ENCODE measurements at places on chromosomes 12 and 14.

DNA sequence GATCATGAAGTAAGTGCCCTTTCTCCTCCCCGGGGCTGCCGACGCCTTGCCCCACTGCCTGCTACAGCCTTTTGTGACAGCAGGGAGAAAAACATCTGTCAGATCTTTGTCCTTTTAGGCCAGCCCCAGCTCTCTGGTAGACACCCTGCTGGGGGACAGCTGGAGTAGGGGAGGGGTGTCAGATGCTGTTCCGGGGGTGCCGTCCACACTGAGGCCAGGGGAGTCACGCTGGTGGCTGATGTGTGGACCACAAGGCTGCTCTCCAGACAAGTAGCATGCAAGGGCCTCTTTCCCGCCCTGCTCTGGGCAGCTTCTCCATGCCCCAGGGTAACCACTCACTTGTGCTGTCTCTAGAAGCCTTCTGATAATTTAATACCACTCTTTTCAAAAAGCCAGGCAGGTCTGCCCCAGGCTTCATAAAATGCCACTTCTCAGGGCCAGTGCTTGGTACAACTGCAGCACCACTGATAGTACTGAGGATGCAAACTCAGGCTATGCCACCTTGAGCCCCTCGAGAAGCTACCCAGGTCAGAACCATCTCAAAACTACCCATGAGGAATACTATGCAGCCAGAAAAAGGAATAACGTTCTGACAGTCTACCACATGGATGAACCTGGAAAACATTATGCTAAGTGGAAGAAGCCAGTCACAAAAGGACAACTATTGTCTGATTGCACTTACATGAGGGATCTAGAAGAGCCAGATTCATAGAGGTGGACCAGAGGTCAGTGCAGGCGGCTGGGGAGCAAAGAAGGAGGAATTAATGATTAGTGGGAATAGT lies 66.0 kb upstream of the RIN3 start:
- no peak for DNase-seq

- no peak for DNase-seq
Measured at GRCh38 chr12:55703288-55703687, 4.4 kb downstream of the ITGA7 start.

DNA sequence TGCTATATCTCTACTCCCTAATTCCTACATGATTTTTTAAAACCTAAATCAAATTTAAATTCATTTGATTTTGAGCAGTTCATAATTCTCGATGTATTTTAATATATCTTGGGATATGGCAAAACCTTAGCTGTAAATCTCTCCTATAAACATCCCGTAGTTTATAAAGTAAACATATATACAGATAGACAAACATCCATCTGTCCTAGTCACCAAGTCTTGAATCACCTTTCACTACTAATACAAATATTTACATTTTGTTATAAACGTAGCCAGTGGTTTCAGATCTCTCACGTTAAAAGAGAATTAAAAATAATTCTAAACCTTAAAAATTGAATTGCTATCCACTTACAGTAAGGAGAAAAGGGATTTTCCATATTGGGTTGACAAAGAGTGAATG lies 107.0 kb downstream of the TSHR start:
- no peak for DNase-seq

DNA sequence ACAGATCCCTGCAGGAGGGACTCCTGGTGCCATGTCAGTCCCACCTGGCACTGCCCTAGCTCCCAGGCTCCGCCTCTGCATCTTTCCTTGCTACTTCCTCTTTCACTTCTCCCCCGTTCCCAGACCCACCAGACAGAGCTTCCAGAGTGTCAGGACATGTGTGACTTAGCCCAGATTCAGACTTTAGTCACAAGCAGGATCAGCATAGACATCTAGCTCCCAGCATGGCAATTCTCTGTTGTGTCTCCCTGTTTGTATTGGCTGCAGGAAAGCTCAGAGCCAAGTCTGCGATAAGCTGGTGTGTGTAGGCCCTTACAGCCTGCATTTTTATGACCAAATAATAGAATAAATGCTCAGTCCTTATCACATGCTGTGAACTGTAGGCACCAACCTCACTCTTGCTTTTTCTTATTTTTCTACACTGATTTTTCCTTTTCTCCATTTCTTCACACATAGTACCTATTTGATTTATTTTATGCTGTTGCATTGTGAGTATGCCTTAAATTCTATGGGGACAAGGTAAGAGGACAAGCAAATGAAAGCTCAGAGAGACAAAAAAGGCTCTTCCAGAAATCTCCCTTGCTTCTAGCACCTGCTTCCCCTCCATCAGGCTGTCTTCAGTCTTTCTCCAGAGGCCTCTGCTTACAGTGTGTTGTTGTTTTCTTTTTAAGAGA lies 5.9 kb downstream of the DHRS2 start:
- DNase-seq: peak; percentile 9

- no peak for DNase-seq
Measured at GRCh38 chr12:51994959-51995358, 11.8 kb upstream of the TAMALIN start.

DNA sequence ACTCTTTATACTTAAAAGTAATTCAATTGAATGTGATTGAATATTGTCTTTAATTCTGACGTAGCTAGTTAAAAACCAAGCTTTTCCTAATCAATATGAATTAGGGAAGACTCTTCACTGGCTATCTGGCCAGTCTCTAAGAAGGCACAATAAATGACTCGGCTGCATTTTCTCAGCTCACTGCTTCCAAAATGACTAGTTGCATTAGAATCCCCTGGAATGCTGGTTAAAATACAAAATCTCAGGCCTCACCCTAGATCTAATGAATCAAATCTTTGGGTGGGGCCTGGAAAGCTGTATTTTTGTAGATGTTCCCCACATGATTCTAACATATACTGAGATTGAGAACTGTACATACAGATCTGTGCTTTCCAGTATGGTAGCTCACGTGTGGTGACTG lies 242.1 kb downstream of the CHST11 start:
- no peak for DNase-seq

GRCh38 chr14:71524320-71524982 lies 407.8 kb upstream of the RGS6 start:
- no peak for DNase-seq

GRCh38 chr12:3355378-3355900 lies 135.6 kb upstream of the PRMT8 start:
- no peak for DNase-seq

DNA sequence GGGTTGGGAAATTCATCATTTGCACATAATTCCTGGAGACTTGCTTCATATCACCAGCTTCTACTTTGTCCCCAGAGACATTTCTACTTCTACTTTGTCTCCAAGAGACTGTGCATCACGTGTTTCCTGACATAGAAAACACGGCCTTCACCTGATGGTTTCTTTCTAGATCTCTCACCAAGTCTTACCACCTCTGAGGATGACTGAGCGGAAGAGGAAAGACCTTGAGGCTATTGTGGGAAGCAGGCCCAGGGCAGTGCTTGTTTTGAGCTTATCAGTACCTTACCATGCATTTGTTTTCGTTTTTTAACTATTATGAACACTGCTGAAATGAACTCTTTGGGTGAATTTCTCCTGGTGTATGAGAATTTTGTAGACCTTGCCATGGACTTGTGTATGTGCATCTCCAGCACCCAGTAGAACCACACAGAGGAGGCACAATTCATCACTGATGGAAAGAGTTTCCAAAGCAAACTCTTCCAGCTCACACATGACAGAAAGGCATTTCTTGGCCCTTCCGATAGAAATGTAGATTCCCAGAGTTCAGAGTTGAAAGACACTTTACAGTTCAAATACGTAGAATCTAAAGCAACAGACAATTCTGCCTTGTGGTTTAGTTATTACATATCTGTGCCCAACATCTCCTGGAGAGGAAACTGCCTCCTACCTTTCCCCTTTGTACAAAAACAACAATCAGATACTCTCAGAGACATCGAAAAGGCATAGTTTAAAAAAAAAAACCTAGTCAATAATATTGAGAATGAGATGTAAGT lies 434.7 kb downstream of the FUT8 start:
- DNase-seq: no peak

GRCh38 chr12:50699154-50699553 lies 64.7 kb upstream of the ATF1 start:
- no peak for DNase-seq

GRCh38 chr14:69270795-69271708 lies 11.1 kb downstream of the GALNT16 start:
- DNase-seq: no peak

- no peak for DNase-seq
Measured at GRCh38 chr12:68750506-68750905, 4.5 kb downstream of the SLC35E3 start.

GRCh38 chr14:23021434-23021833 lies 11.5 kb upstream of the C14orf93 start:
- no peak for DNase-seq

GRCh38 chr14:94649543-94650443 lies 37.6 kb downstream of the SERPINA3 start:
- DNase-seq: no peak

GRCh38 chr12:99128246-99128802 lies 483.2 kb downstream of the APAF1 start:
- no peak for DNase-seq

DNA sequence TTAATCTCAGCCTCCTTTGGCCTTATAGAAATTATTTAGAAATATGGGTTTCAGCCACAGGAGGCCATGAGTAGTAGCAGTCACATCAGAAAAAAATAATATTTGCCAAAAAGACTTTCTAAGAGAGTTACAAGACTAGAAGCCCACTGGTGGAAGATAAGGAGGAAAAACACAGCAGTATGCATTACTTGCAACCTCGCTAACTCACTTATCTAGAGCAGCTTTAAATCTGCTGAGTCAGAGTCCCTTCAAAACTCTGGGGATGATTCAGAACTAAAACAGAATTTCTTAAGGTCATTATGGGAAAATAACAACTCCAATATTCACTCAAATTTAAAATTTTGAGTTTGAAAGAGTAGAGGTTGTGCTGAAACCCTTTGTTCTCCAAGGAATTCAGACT lies 6.2 kb downstream of the OR4K17 start:
- DNase-seq: no peak

DNA sequence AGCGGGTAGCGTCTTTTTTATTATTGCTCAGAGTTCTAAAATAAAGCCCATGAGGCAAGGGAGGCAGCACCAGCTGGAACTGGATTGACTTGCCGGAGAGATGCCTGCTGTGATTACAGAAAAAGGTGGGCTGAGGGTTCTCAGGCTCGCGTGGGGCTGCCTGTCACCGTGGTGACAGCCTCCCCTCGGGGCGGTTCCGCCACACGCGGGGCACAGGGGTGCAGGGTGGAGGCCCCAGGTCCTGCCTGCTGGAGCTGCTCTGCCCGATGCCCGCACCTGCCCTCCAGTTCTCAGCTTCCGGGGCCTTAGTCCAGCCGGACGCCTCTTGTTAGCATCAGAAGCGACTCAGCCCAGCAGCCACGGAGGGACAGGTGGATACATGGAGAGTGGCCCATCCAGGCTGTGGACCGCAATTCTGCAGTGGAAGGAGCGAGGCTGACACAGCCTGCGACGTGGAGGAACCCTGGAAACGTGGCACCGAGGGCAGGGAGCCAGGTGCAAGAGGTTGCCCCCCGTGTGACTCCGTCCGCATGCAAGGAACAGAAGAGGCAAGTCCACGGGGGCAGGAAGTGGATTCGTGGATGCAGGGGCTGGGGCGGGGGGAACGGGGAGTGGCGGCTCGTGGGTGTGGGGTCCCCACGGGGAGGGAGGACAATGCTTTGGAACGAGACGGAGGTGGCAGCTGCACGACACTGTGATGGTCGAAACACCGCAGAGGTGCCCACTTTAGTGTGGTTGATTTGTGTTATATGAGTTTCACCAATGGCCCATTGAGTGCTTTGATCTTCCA lies 79.5 kb downstream of the GALNT9 start:
- DNase-seq: no peak

GRCh38 chr12:100717733-100718067 lies 76.9 kb upstream of the ANO4 start:
- no peak for DNase-seq

DNA sequence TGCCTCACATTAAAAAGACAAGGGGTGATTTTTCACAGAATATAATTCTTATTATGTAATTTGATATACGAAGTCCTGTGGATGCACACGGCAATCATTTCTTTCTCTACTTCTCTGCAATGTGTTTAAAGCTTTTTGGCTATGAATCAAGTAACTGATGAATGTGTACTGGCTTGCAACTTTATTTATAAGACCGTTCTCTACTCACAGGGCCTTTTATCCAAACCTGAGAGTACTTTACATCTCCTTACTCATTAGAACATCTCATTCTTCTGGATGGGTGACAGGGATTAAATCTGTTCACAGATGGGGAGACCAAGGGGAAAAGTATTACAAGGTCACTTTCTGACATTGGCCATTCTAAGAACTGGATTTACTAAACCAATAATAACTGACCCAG lies 215.8 kb upstream of the DIO2 start:
- no peak for DNase-seq

- DNase-seq: no peak
Measured at GRCh38 chr12:110249716-110250225, 31.3 kb upstream of the ATP2A2 start.

- DNase-seq: no peak
Measured at GRCh38 chr12:99498756-99499155, 148.8 kb upstream of the GARIN6 start.

DNA sequence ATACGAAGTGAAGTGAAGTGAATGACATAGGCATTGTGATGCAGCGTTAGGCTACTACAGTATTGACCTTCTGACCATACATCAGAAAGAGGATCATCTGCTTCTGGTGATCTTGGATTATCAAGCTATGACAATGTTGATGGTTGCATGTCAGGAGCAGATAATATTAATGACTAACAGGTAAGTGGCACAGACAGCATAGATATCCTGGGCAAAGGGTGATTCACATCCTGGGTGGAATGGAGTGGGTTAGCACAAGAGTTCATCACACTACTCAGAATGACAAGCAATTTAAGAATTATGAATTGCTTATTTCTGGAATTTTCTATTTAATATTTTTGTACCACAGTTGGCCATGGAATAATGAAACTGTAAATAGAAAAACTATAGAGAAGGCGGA lies 397.9 kb upstream of the ATP2B1 start:
- no peak for DNase-seq

DNA sequence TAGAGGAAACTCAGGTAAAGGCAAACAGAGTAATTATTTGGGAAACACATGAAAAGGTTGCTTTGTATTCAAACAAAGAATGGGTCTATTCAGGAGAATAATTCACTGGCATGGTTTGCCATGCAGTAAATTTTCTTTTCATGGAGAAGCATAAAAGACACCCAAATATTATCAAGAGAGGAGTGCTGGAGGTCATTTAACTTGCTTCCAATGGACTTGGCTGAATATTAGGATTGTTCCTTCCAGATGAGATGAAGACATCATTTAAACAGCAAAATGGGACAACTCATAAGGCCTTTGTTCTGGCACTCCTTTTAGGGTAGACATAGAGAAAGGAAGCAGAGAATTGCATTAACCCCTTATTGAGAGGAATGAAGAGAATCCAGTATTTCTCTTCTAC lies 38.7 kb downstream of the WIF1 start:
- no peak for DNase-seq

- no peak for DNase-seq
Measured at GRCh38 chr12:15982471-15982870, 71.3 kb downstream of the DERA start.

- DNase-seq: no peak
Measured at GRCh38 chr12:27844366-27845090, 64.5 kb upstream of the MANSC4 start.

GRCh38 chr12:65305346-65305950 lies 27.0 kb downstream of the MSRB3 start:
- DNase-seq: no peak

- no peak for DNase-seq
Measured at GRCh38 chr12:111220363-111220762, 148.5 kb downstream of the PHETA1 start.
